ENCODE measurements at places on chromosomes 11 and 22. TPM values are rescaled to one million over a fixed set of nuclear protein-coding genes. Genes with fewer than 3 reads are reported as not detected.

The RAD9A gene
- 5.9 TPM for total RNA-seq

The RAB1B gene
- 43.8 TPM for total RNA-seq

The SERGEF gene
- 13.9 TPM for total RNA-seq

The PKNOX2 gene
- total RNA-seq: 0.23 TPM

The LARGE1 gene
- 4.7 TPM for total RNA-seq

The NAALAD2 gene
- total RNA-seq: 1.6 TPM

The SORL1 gene
- 124 TPM for total RNA-seq

The SLC22A8 gene
- total RNA-seq: not detected

The FANCF gene
- total RNA-seq: 5.9 TPM

The SAC3D1 gene
- total RNA-seq: 3.8 TPM

All from liver (tissue), 10 donors.